Urinary bladder (tissue), 4 donors: ENCODE measurements at places on chromosomes 2 and 18. TPM values are rescaled to one million over a fixed set of nuclear protein-coding genes. Genes with fewer than 3 reads are reported as not detected.
A peak's percentile ranks its signal among the peaks of the same experiment; 100 is the strongest.

The CIB4 gene
- polyA plus RNA-seq: not detected

- DNase-seq: no peak
Observed at GRCh38 chr2:241859436-241860183, 916 bp upstream of the PDCD1 start.

DNA sequence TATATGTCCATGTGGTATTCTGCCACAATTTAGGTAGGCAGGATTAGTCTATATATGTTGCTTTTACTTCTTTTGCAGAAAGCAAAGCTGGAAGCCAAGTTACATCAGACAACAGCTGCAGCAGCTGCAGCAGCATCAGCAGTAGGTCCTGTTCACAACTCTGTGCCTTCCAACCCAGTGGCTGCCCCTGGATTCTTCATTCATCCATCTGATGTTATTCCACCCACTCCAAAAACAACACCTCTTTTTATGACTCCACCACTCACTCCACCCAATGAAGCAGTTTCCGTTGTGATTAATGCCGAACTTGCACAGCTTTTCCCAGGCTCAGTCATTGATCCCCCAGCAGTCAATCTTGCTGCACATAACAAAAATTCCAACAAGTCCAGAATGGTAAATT lies 107.6 kb downstream of the BIRC6 start:
- DNase-seq: no peak

The ANO7 gene
- 1.2 TPM for polyA plus RNA-seq

GRCh38 chr18:74796841-74797576 lies 199.3 kb downstream of the ZNF407 start:
- no peak for DNase-seq

DNA sequence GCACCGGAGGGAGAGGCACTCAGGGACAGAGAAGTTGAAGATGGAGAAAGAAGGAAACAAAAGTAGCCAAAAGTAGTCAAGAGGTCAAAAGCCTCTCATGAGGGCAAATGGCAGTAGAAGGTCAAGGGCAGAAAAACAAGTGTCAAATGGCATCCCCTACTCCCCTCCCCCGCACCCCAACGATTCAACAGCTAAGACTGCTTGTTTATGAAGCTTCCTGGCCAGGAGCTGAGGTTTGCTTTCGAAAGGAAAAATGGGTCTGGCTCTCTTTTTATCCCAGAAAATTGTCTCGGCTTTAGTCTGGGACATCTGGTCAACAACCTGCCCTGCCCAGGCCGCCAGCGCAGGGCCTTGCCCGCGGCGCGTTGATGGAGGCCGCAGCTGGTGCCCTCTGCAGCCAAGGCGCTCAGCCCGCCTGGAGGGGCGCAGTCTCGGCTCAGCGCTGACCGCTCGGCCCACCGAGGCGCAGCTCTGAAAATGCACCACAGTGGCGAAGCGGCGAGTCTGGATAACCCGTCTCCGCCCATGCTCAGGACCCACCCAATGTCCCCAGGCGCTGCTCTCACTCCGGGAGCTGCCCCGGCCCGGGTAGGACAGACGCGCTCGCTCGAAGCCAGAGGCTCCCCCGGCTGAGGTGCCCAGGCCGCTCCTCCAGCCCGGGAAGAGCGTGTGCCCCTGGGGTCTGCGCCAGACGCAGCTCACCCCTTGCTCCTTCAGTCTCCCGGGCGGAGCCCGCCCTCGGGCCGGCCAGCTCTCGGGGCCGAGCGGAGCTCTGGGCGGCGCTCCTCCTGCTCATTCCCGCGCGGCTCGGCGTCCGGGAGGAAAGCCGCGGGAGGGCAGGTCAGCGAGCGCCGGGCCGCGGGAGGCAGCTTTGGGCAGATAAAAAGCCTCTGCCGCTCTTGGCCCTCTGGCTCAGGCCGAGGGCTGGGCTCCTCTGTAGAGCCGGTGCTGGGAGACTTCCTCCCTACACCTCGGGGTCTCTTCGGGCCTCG lies 1.8 kb upstream of the TBR1 start:
- no peak for DNase-seq

- no peak for DNase-seq
Observed at GRCh38 chr2:182358601-182359000, 68.2 kb downstream of the PDE1A start.

DNA sequence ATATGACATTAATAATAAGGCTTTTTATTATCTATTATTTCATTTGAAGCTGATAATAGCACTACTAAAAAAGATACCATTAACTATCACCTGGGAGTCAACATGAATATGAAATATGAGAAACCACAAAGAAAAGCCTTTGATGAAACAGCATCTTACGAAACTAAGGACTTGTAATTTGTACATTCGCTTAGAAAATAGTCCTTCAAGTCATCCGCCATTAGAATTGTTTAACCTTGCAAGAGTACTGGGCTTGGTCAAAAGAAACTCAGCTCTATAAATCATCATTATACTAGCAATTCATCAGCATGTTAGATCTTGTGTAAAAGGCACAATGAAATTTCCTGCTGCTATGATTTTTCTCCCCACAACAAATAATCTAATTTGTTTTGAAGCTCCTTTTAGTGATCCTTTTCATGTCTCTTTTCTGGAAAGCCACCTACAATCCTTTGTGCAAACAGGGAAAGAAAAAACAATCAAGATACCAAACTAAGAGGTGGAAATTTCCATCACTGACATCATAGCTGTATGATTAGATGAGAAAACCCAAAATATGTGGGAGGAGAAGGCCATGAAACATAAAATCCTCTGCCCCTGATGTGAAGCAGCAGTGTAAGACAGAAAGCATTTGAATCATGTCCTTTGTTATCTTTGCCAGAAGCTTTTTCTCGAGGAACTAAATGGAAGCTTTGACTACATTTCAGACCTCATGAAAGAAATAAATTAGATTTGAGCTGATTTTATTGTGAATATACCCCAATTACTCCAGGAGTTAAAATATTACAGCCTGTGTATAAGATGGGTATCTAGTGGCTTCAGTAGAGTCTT lies 31.2 kb downstream of the SCN9A start:
- DNase-seq: peak; percentile 51

DNA sequence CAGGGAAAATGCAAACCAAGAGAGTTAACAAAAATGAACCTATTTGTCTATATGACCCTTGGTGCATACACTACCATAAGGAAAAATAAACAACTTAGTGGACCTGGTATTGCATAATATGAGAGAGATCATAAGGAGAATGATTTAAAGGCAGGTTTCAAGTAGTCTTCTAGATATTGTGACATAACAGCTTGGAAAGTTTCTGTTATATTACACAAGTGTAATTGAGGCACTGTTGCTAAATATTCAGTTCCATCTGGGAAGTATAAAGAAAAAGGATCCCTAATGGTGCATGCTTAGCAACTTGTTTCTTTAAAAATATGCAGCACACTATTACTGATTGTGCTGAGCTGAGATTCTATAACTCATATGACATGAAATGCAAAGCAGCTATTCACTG lies 252.2 kb upstream of the SPHKAP start:
- no peak for DNase-seq

The LDAH gene
- 10.8 TPM for polyA plus RNA-seq

The TXNDC2 gene
- 0.08 TPM for polyA plus RNA-seq

GRCh38 chr2:79670198-79670597 lies 157.3 kb downstream of the CTNNA2 start:
- DNase-seq: no peak

The LOXHD1 gene
- 0.11 TPM for polyA plus RNA-seq

The UGT1A1 gene
- polyA plus RNA-seq: 5.6 TPM

DNA sequence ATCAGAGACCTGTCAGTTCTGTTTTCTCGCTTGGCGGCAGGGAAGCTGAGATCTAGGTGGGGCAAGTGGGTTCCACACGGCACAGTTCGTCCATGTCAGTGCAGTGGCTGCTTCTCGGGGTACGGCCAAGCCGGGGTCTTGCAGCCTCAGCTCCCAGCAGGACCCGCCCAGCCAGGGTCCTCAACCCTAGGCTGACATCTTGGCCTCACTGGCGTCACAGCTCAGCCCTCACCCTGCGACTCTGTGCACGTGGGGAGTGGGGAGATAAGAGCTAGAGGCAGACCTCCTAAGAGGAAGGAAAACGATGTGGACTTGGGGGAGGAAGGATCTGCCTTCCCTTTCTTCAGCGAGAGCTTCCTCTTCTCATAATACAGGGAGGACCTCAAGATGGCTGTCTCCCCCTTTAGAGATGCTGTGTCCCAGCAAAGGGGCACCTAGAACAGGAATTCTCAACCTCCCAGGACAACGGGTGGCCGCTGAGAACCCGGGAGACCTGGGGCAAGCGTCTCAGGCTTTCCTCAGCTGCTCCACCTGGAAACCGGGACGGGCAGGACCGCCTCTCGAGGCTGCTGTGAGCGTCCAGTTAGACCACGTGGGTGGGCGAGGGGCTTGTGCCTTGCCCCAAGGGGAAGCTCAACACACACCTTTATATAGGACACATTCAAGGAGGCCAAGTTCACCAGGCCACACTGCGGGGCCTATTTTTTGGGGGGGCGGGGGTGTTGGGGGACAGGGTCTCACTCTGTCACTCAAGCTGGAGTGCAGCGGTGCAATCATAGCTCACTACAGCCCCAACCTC lies 23.5 kb upstream of the KLF11 start:
- no peak for DNase-seq
